ENCODE measurements at places on chromosomes 7 and 10.

DNA sequence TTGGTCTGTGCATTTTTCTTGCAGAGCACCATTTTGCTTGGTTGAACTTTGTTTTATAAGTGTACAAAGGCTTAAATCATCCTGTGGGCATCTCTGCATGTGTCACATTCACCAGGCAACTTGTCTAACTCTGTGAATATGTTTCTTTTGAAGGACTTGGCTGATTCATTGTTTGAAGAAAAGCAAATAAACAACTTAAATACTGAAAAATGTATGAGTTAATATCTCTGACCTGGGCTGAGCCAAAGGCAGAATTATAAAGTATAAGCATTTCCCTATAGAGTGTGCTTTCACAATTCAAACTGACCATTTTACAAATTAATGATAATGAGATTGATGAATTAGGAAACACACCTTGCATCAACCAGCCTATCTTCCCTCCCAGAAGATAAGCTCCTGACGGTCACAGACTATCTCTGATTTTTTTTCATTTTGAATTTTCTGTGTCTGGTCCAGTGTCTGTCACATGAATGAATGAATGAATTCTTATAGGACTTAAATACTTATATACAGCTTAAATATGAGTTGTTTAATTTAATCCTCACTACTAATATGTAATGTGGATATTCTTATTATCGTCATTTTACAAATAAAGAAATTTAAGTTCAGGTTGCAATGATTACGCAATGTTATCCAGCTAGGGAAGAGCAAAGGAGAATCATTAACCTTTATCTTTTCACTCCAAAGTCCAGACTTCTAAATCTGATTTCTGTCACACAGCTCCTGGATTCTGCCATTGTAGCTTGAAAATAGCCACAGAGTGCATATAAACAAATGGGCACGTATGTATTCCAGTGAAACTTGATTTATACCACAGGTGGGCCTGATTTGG lies 182.0 kb upstream of the PHYHIPL start:
- no peak for DNase-seq

- DNase-seq, result no peak
Measured at GRCh38 chr7:76509931-76510877, at the start of gene UPK3B. Gene UPK3B, plus strand, starts transcription at chr7:76510552. Its CDS starts 101 bp downstream, at chr7:76510653.

DNA sequence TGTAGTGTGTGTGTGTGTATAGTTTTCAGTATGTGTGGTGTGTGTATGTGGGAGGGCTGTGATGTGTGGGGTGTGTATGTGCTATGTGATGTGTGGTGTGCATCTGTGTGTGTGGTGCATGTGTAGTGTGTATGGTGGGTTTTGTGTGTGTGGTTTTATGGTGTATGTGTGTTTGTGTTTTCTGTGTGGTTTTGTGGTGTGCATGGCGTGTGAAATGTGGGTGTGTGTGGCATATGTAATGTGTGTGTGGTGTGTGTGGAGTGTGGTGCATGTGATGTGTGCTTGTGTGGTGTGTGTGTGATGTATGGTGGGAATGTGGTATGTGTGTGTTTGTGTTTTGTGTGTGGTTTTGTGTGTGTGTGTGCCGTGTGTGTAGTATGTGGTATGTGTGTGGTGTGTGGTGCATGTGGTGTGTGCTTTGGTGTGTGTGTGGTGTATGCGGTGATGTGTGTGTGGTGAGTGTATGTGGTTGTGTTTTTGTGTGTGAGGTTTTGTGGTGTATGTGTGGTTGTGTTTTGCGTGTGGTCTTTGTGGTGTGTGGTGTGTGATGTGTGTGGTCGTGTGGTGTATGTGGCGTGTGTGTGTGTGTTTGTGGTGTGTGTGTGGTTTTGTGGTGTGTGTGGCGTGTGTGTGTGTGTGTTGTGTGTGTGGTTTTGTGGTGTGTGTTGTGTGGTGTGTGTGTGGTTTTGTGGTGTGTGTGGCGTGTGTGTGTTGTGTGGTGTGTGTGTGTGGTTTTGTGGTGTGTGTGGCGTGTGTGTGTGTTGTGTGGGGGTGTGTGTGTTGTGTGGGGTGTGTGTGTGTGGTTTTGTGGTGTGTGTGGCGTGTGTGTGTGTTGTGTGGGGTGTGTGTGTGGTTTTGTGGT lies 18.0 kb upstream of the PPP2R2D start:
- no peak for DNase-seq

DNA sequence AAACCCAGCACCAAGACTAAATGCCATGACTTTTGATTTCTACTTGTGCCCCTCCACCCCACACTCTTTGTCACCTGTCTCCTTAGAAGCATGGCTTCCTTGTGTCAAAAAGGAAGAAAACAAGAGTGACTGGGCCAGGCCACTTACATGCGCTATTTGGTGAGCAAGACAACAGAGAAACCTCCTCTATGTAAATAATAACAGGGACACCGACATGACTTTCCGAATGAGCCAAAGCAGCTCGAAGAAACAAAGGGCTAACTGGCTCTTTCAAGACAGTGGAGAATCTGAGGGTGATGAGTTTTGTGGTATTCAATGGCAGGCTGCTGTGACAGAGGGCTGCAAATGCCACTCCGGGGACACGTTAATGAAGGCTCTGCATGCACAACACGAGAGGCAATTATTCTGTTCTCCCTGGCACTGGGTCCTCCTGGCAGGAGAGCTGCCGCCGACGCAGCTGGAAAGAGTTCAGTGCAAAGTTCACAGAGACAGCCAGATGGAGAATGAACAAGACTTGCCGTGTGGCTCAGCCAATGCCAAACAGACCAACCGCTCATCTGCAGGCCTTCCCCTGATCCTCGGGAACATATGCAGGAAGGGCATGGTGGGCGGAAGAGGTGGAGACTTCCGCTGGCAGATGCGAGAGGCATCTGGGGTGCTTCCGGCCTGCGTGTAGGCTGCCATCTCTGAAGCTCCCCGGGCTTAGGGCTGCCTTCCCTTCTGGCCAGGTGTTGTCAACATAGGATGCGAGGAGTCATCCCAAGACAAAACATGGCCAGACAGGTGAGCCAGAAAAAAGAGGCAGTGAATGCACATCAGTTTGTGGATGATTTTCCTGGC lies 59.1 kb upstream of the SMNDC1 start:
- no peak for DNase-seq

DNA sequence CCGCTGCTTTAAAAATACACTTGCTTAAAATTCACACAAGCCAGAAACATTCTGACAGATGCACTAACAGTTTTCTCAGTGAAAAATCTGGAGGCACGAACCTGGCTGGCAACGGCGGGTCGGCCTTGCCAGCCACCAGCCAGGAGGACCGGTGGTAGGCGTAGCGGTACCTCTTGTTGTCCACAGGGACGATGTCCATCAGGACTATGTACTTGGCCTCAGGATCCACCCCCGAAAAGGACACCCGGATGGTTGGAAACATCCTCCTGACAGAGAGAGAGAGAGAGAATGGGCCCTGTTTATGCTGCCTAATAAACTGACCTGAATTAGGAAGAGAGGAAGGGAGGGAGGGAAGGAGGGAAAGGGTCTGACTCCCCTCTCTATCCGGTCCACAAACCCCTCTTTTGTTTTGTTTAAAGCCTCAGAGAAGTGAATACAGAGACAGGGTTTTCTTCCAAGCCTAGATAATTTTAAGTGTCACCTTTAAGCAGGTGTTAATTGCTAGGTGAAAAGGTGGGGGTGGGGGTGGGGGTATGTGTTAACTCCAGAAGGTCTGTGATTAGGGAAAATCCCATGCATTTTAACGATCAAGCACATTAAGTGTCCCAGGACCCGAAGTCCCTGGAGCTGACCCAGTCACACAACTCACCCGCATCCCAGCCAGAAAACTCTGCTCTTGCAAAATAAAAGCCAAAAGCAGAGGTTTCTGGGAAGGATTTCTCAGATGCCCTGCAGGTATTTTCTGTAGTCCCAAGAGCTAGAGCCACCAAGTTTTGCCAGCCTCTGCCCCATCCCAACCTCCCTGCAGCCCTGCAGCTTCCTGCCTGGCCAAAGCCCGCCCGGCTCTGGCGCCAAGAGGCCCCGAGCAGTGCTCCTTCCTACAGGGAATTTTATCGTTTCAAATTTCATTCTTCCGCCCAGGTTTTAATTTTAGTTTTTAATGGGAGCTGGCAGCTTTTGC lies 5.0 kb downstream of the TBX20 start:
- no peak for DNase-seq

DNA sequence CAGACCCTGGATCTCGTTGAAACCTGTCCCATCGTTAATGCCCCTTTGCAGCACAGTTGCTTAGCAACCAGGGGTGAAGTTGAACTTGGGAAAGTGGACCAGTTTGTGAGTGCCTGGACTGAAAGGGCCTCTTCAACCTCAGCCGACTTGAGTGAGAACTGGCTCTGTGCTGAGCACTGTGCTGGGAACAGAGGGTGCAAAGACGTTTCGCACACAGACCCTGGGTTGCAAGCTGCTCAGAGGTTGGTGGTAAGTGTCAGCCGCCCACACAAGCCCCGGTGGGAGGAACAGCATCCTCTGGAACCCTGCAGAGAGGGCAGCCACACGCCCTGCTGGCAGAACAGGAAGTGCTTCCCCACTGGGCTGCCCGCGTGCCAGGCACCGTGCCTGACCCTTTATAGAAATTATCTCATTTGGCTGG lies 89.2 kb downstream of the CARD11 start:
- no peak for DNase-seq

DNA sequence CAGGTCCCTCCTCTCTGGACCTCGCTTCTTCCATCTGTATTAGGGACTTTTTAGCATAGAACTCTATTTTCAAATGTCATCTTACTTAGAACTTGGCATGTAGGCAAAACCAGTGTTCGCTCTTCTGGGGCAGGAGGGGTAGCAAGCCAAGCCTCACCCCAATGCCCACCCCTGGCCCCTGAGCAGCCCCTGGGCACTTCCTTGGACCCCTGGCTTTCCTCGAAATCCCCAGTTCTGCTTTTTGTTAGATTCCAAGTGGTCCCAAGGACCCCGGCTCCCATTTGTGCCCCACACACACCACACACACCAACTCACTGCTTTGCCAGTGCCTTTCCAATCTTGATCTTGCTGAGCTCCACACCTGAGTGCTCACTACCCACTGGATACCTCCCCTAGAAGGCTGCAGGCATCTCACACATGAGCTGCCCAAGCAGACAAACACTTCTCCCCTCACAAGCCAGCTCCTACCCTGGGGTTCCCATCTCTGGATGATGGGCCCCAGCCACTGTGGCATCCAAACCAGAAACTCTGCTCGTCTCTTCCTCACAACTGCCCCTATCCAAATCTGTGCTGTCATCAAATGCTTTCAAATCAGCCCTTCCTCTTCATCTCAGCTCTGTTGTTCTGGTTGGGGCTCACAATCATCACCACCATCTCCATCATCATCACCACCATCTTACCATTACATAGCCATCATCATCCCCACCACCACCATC lies 167.9 kb upstream of the ZMIZ1 start:
- DNase-seq, result no peak

DNA sequence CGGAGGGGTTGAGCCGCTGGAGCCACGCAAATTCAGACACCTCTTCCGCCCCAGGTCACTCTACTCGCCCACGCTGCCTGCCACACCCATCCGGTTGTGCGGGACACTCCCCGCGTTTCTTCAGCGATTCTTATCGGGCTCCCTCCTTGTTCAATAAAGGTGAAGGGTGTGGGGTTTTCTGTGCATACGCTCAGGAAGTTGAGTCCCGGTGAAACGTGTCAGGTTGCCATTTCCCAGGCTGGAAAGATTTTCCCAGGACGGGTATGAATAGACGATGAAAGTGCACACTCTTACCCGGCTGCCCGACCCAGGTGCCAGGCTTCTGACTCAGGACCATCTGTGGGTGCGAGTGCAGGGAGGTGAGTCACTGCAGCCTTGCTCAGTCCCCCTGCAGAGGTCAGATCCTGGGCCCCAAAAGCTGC lies 22.0 kb downstream of the KLF6 start:
- DNase-seq, result no peak

- no peak for DNase-seq
Measured at GRCh38 chr7:30727061-30727945, 24.6 kb upstream of the INMT start.

GRCh38 chr10:88138319-88138848 lies 275.0 kb downstream of the PTEN start:
- no peak for DNase-seq

- DNase-seq, result no peak
Measured at GRCh38 chr10:1646332-1646731, 91.0 kb downstream of the ADARB2 start.

- no peak for DNase-seq
Measured at GRCh38 chr10:63478564-63478963, 12.8 kb upstream of the JMJD1C start.

DNA sequence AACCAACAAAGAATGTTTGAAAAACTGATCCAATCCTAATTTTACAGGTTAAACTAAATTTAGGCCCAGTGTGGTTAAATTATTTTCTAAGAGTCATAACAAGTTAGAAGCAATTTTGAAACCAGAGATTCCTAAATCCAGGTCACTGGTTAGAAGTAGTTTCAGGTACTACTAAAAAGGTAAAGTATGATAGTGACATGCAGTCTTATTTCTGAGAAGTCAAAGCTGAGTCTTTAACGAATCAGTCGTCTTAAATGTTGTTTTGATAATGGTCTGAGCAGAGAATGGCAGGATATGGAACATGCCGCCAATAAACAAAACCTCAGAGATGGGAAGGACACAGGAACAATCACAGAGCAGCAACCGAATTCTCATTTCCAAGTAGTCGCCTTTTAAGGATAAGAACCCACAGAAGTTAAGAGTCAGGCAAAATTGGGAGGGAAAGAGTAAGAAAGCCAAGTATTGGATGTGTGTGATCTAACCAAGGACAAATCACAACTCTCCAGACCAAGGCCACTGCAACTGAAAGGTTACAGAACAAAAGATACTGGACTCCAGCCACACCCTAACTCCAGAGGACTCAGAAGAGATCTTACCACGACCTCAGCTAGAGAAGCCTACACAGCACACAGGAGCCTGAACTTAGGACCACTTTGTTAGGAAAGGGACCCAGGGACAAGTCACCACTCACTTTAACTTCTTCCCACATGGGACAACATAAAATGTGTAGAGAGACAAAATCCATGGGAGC lies 19.7 kb downstream of the TMEM243 start:
- no peak for DNase-seq

GRCh38 chr10:122650331-122650730 lies 49.3 kb downstream of the C10orf120 start:
- DNase-seq, result no peak

DNA sequence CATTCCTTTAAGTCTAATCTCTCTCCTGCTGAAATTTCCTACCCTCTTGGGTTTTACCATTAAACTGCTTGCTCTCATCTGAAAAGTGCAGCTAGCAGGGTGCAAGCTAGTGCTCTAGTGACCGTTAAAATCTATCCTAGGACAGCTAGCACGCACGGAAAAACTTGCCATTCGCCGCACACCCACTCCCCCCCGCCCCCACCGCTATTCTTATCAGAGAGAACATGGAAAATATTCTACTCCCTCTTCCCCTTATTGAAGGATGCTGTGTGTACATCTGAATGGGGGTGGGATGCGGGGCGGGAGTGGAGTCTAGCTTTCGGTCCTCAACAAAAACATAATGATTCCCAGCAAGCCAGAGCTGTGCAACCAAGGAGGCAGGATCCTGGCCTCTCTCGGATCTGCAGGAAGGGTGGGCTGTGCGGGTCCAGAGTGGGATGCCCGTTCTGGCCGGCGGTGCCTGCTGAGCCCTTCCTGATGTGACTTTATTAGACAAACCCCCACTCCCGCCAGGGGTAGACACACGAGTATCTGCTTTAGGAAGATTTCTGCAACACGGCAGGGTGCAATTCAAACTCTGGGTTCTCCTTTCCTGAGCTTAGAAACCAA lies 1.1 kb upstream of the ADRA2A start:
- no peak for DNase-seq
